H1 (cell line): ENCODE measurements at places on chromosomes 13 and 19.

- DNase-seq, result no peak
These were observed 17.9 kb downstream of the PPP1R37 start for GRCh38 chr19:45110851-45111266.

DNA sequence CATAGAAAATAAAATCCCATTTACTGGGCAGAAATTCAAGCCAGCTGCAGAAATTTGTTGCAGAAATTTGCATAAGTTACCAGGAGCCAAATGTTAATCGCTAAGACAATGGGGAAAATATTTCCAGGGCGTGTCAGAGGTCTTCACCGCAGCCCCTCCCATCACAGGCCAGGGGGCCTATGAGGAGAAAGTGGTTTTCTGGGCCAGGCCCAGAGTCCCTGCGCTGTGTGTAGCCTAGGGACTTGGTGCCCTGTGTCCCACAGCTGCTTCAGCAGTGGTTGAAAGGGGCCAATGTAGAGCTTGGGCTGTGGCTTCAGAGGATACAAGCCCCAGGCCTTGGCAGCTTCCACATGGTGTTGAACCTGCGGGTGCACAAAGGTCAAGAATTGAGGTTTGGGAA is 278.9 kb upstream of the PCDH9 start:
- no peak for DNase-seq

GRCh38 chr13:51283371-51283770 is 56.1 kb upstream of the SERPINE3 start:
- DNase-seq, result no peak

- no peak for DNase-seq
These were observed 256.4 kb upstream of the STARD13 start for GRCh38 chr13:33541962-33542308.

- DNase-seq, result peak; percentile 46
These were observed 168.3 kb downstream of the PCDH20 start for GRCh38 chr13:61247149-61247936.

GRCh38 chr19:31351056-31351854 is 2.0 kb upstream of the TSHZ3 start:
- DNase-seq, result peak; percentile 66

DNA sequence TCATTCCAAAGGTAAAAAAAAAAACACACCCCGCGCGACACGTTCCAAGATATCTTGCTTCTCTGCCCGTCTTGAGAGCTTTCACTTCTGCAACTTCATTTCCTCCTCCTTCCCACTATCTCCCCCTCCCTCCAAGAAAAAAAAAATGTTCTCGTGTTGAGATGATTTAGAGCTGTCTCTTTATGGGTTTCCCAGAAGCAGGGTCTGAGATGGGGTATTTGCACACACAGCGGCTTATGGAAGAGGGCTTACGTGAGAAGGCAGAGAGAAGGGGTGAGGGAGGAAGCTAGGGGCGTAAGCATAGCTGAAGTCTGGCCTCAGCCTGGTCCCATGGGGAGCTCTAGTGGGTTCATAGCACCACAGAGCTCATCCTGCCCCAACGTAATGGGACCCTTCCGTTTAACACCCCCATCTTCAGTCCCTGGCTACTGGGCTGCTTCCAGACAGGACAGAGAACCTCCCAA is 31.3 kb upstream of the USE1 start:
- DNase-seq, result no peak

GRCh38 chr13:80196756-80197155 is 144.2 kb downstream of the SPRY2 start:
- DNase-seq, result no peak

DNA sequence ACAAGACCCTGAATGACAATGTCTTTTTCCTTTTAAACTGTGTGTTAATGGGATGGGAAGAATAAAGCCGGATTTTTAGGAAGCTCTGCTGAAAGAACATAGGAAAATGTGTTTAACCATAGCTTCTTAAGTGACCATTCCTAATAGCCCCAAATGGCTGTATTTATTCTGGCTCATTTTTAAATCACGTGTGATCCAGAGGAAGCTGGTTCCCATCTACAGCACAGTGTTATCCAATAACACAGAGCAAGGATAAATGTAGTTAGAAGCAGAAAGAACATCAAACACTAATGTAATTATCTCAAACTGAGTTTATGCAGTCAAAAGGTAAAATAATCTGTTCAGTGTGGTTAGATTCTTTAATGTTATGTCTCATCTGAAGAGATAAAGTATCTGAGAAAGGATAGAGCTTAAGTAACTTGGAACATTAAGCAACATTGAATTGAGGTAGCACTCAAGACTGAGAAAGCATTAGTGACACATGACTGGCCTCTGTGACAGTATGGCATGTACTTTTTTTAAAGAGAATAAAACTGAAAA is 853.3 kb downstream of the GPC5 start:
- DNase-seq, result no peak

DNA sequence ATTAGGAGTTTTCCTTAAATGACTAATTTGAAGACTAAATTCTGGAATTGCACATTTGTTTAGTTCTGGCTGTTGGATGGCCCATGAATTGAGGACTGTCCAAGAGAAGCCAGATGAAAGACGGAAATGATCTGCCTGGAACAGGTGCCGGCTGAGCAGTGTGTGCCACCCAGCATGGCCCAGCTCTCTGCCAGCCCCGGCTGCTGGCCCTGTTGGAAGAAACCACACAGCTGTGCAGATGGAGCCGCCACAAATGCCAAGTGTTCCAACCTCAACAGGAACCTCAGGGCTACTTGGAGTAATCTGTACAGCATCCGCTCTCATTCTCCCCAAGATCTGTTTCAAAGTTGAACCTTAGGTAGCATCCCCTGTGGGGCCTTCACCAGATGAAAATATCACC is 67.0 kb upstream of the STARD13 start:
- DNase-seq, result no peak

DNA sequence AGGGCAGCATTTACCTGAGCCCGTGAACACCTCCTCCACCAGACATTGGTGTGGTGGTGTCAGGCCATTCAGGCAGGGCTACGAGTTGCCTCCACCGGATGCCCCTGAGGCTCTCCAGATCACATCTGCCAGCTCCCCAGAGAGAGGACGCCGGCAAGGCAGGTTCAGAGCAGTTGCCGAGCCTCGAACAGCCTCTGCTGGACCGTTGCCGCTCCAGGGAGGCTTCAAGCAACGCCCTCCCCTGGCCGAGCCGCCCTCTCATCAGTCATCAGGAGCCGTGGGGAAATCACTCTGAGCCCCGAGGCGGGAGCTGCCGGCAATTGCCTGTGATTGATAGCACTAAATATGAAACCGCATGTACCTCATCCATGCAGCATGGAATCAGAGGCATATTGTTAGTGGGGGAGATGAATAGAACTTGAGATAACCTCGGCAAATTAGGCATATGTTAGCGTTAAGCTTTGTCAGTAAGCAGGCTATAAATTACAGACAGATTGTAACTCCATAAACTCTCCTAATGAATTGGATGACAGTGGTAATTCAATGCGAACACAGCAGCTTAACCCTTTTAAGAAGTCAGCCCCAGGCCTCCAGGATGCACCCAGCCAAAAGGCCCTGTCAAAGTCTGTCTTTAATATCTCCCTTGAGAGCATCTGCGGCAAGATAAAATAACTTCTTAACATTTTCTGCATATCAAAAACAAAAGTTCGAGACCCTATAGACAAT is 29.8 kb upstream of the SPACA7 start:
- DNase-seq, result peak; percentile 68
